ENCODE measurements at places on chromosomes 7 and 10. TPM values are rescaled to one million over a fixed set of nuclear protein-coding genes. Genes with fewer than 3 reads are reported as not detected.

- H3K4me1 ChIP-seq: no peaks in the 10 kb centered on the region
- H3K27me3 ChIP-seq: no peaks in the 10 kb centered on the region
- DNase-seq: no peak
- H3K36me3 ChIP-seq: no peaks in the 10 kb centered on the region
Observed at GRCh38 chr7:41955451-41955850, 252.6 kb upstream of the INHBA start.

- no peak overlapping the region for H3K27ac ChIP-seq
- no peak for DNase-seq
- no peaks in the 10 kb centered on the region for H3K36me3 ChIP-seq
- no peak overlapping the region for H3K4me3 ChIP-seq
Observed at GRCh38 chr10:71513936-71514335, 117.2 kb downstream of the CDH23 start.

GRCh38 chr7:120583899-120584586, 273.9 kb downstream of the TSPAN12 start:
- no peaks in the 10 kb centered on the region for H3K36me3 ChIP-seq
- H3K27me3 ChIP-seq: no peaks in the 10 kb centered on the region
- H3K4me3 ChIP-seq: no peak overlapping the region
- H3K4me1 ChIP-seq: no peaks in the 10 kb centered on the region
- H3K27ac ChIP-seq: no peak overlapping the region

DNA sequence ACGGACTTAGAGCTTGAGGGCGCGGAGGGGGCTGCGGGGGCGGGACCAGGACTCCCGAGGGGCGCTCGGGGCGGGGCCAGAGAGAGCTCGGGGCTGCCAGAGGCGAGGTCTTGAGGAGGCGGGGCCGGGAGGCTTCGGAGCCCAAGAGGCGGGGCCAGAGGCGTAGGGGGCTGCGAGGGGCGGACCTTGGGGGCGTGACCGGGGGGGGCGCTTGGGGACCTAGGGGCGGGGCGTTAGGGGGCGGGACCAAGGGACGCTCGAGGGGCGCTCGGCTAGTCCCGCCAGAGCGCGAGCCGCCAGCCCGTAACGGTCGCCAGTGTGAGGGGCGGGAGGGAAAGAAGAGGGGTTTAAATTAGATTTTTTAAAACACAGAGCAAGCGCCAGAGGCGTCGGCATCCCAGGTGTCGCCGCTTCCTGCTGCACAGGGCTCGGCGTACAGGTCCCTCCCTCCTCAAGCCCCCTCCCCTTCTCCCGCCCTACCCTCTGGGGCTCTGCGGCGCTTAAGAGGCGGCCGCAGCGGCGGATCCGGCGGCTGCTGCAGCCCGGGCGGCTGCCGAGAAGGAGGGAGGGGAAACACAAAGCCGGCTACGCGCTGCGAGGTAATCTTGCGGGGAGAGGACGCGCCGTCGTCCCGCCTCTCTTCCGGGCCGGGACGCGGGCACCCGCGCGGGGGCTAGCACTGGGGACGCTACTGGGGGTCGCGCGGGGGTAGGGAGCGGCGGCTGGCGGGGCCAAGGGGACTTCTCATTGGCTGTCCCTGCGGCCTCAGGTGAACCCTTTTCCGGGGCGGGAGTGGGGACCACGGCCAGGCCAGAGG, at the start of gene ADD3:
TSS of gene ADD3 (plus strand) at position 284 of the 817 bp plus-strand sequence. CDS start 92,670 bp downstream, outside the sequence.
- H3K4me1 ChIP-seq: peaks cover 19% of the 10 kb centered on the region
- peak within 1 kb of the TSS; percentile 78 for H3K27ac ChIP-seq
- DNase-seq: peak; percentile 89
- H3K36me3 ChIP-seq: no peaks in the 10 kb centered on the region
- peak within 1 kb of the TSS; percentile 85 for H3K4me3 ChIP-seq
- no peaks in the 10 kb centered on the region for H3K27me3 ChIP-seq

GRCh38 chr7:19928247-19928646, 154.8 kb upstream of the TMEM196 start:
- no peak overlapping the region for H3K4me3 ChIP-seq
- DNase-seq: no peak
- H3K4me1 ChIP-seq: no peaks in the 10 kb centered on the region
- no peaks in the 10 kb centered on the region for H3K36me3 ChIP-seq
- H3K27ac ChIP-seq: no peak overlapping the region

The ASB10 gene
- total RNA-seq: not detected

DNA sequence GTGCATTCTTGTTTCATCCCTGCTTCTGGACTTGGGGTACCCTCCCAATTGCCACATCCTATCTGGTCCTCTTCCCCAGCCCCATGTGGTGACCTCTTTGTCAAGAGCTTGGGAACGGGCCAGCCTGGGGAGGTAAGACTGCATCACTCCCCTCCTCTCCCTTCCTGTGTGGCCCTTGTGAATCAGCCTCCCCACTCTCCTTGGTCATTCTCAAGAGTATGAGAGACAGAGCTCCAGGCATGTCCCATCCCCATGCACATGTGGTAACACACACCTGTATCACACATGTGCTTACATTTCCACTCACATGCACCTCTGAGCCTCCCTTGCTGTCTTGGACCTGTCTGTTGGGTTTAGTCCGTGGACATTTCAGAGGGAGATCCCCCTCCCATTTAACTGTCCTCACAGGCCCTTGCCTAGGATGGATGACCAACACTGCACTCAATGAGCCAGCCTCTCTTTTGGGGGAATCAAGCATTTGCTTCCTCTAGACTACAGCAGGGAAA, 2.6 kb downstream of the MRPL43 start:
- no peaks in the 10 kb centered on the region for H3K27me3 ChIP-seq
- no peak for DNase-seq
- no peak overlapping the region for H3K27ac ChIP-seq
- no peak overlapping the region for H3K4me3 ChIP-seq

The LLCFC1 gene
- total RNA-seq: not detected

GRCh38 chr7:140136073-140136472, 40.7 kb downstream of the KDM7A start:
- no peak for DNase-seq
- no peak overlapping the region for H3K4me3 ChIP-seq
- peaks cover 26% of the 10 kb centered on the region for H3K36me3 ChIP-seq
- no peaks in the 10 kb centered on the region for H3K27me3 ChIP-seq
- no peaks in the 10 kb centered on the region for H3K4me1 ChIP-seq

DNA sequence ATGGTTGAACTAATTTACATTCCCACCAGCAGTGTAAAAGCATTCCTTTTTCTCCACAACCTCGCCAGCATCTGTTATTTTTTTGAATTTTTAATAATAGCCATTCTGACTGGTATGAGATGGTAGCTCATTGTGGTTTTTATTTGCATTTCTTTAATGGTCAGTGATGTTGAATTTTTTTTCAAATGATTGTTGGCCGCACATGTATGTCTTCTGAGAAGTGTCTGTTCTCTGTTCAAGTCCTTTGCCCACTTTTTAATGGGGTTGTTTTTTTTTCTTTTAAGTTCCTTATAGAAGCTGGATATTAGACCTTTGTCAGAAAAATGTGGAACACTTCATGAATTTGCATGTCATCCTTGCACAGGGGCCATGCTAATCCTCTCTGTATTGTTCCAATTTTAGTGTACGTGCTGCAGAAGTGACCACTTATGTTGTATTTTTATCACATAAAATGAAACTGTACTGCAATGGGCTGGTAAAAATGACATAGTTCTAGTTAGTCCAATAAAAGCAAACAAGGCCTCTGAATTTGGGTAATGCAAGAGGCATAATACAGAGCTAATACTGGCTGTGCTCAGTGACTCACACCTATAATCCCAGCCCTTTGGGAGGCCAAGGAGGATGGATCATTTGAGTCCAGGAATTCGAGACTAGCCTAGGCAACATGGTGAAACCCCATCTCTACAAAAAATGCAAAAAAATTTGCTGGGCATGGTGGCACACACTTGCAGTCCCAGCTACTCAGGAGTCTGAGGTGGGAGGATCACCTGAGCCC, 70.3 kb downstream of the ABI1 start:
- no peaks in the 10 kb centered on the region for H3K27me3 ChIP-seq
- no peaks in the 10 kb centered on the region for H3K36me3 ChIP-seq
- H3K4me3 ChIP-seq: no peak overlapping the region
- no peak overlapping the region for H3K27ac ChIP-seq
- peaks cover 3% of the 10 kb centered on the region for H3K4me1 ChIP-seq

DNA sequence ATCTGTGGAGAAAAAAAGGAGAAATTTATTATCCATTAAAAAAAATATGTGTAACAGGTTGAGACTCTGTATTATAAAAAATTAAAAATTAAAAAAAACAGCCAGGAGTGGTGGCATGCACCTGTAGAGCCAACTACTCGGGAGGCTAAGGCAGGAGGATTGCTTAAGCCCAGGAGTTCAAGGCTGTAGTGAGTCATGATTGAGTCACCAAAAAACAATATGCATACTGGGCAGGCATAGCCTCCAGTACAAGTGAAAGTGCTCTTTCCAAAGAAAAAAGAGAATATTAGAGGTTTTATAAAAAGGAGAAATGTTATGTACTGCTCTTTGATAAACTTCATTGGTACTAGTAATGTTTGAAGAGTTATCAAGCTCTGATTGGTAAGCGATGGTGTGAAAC, 647.1 kb upstream of the ZWINT start:
- no peaks in the 10 kb centered on the region for H3K4me1 ChIP-seq
- no peak overlapping the region for H3K4me3 ChIP-seq
- H3K36me3 ChIP-seq: no peaks in the 10 kb centered on the region

GRCh38 chr10:72738486-72738885, 46.5 kb downstream of the MCU start:
- H3K4me3 ChIP-seq: no peak overlapping the region
- no peaks in the 10 kb centered on the region for H3K4me1 ChIP-seq
- H3K27me3 ChIP-seq: no peaks in the 10 kb centered on the region
- no peak for DNase-seq

GRCh38 chr7:43137811-43138210, 25.4 kb downstream of the HECW1 start:
- H3K27me3 ChIP-seq: no peaks in the 10 kb centered on the region
- no peak overlapping the region for H3K4me3 ChIP-seq
- H3K36me3 ChIP-seq: no peaks in the 10 kb centered on the region
- H3K27ac ChIP-seq: no peak overlapping the region
- no peaks in the 10 kb centered on the region for H3K4me1 ChIP-seq

DNA sequence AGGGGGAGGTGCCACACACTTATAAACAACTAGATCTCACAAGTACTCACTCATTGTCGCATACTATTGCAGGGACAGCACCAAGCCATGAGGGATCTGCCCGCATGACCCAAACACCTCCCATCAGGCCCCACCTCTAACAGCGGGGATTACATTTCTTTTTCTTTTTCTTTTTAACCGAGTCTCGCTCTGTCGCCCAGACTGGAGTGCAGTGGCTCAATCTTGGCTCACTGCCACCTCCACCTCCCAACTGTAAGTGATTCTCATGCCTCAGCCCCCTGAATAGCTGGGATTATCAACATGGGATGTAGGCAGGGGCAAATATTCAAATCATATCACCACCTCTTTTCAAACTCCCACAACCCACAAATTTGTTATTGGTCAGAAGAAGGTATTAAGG, 76.7 kb downstream of the SKAP2 start:
- no peak for DNase-seq
- H3K36me3 ChIP-seq: no peaks in the 10 kb centered on the region
- no peaks in the 10 kb centered on the region for H3K4me1 ChIP-seq
- H3K27ac ChIP-seq: no peak overlapping the region
- H3K27me3 ChIP-seq: no peaks in the 10 kb centered on the region

DNA sequence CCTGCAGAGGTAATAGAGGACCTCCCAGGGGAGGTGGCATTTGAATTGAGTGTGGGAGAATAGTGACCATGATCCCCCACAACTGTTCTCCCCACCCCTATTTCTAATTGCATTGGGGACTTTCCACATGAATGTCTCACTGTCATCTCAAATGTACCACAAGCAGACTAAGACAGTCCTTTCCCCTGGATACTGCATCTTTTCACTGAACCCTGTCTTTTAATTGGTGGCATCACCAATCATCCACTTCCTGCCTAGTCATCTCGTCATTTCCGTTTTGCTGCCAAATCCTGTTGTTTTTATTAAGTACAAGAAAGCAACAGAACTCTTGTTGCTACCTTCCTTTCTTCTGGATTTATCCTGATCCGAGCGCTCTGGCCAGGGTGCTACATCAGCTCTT, 120.3 kb downstream of the NRP1 start:
- no peak for DNase-seq
- H3K27me3 ChIP-seq: no peaks in the 10 kb centered on the region
- peaks cover 8% of the 10 kb centered on the region for H3K4me1 ChIP-seq
- H3K36me3 ChIP-seq: no peaks in the 10 kb centered on the region
- no peak overlapping the region for H3K27ac ChIP-seq
- H3K4me3 ChIP-seq: no peak overlapping the region

GRCh38 chr7:15462721-15463389, 99.0 kb downstream of the AGMO start:
- H3K36me3 ChIP-seq: no peaks in the 10 kb centered on the region
- H3K4me3 ChIP-seq: no peak overlapping the region
- H3K4me1 ChIP-seq: no peaks in the 10 kb centered on the region
- DNase-seq: no peak

DNA sequence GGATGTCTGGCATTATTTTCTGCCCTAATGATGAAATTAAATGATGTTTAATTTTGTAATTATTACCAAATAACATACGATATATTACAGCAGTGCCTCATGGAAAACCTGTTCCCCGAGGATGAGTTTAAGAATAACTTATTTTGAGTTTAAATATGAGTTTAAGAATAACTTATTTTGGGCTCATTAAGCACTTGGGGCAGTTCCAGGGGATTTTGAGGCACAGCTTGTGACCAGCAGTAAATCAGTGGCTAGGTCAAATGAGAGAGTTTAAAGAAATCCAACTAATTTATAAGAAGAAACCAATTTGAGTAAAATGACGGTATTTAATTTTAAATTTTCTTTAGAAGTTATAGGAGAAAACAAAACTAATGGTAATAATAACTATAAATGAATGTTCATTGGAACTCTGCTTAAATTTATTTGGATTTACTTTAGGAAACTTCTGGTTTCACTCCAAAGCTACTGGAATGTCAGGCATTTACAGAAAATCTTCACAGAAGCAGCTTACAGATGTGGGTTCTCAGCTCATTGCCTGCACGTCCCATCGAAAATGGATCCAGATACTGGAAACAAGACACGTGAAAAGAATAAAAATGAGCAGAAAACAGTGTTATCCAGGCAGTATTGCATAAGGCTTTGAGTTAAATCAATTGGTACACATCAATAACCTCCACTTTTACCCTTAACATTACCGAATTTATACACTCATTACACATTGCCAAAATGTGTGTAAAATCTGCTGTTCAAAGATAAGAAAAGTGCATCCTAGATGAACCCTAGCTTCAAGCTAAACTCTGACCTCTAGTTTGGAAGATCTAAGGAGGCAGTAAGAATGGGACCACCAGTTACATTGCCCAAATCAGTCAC, 784.5 kb upstream of the IGFBP3 start:
- no peaks in the 10 kb centered on the region for H3K27me3 ChIP-seq
- DNase-seq: no peak
- H3K4me3 ChIP-seq: no peak overlapping the region
- no peak overlapping the region for H3K27ac ChIP-seq

- no peaks in the 10 kb centered on the region for H3K36me3 ChIP-seq
- no peak overlapping the region for H3K27ac ChIP-seq
- H3K27me3 ChIP-seq: no peaks in the 10 kb centered on the region
Observed at GRCh38 chr10:360653-361052, 225.4 kb downstream of the ZMYND11 start.

The LEP gene
- not detected for total RNA-seq

The TMEM236 gene
- 0.20 TPM for total RNA-seq

GRCh38 chr10:123669886-123670285, 3.7 kb downstream of the GPR26 start:
- H3K36me3 ChIP-seq: no peaks in the 10 kb centered on the region
- no peak overlapping the region for H3K27ac ChIP-seq
- H3K27me3 ChIP-seq: no peaks in the 10 kb centered on the region
- DNase-seq: no peak

The SP8 gene
- not detected for total RNA-seq

The JCAD gene
- not detected for total RNA-seq

GRCh38 chr10:94213001-94213530, 149.7 kb downstream of the NOC3L start:
- no peaks in the 10 kb centered on the region for H3K4me1 ChIP-seq
- no peaks in the 10 kb centered on the region for H3K27me3 ChIP-seq
- H3K27ac ChIP-seq: no peak overlapping the region

Data from natural killer cell (primary cell).